Esophagus mucosa (tissue), 1 donor: ENCODE measurements at places on chromosomes 12 and 14. TPM values are rescaled to one million over a fixed set of nuclear protein-coding genes. Genes with fewer than 3 reads are reported as not detected.

The LRP1-AS gene
- not detected for total RNA-seq

The CLEC4C gene
- total RNA-seq, result not detected

The CISTR gene
- not detected for total RNA-seq

The ADAMTS20 gene
- total RNA-seq, result not detected

The CHGA gene
- total RNA-seq, result 0.08 TPM

The PLXNC1 gene
- total RNA-seq, result 1.7 TPM

The RD3L gene
- total RNA-seq, result not detected

The HVCN1 gene
- 1.3 TPM for total RNA-seq
